Stimulated activated CD8-positive, alpha-beta memory T cell treated with anti-CD3 and anti-CD28 coated beads, Interleukin-7, amount 100 ng/mL, for 48 hours (primary cell): ENCODE measurements at places on chromosomes 11 and 22.

DNA sequence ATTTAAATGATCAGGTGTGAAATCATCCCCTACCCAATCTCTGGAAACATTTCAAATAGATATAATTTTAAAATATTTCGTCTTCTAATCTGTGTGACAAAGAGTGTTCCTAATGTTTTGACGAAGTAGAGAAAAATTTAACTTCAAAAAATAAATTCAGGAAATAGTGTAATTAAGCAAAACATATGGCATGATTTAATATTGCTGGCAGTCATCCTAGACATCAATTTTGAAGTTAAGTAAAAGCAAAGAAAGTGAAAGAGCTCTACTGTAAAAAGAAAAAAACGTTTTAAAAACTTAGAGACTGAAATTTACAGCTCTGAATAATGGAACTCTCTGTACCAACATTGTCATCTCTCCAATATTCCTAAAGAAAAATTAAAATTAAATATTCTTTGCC is 1062.3 kb downstream of the LRRC4C start:
- DNase-seq, result no peak

GRCh38 chr22:23065495-23066122 is 4.7 kb upstream of the GNAZ start:
- no peak for DNase-seq

DNA sequence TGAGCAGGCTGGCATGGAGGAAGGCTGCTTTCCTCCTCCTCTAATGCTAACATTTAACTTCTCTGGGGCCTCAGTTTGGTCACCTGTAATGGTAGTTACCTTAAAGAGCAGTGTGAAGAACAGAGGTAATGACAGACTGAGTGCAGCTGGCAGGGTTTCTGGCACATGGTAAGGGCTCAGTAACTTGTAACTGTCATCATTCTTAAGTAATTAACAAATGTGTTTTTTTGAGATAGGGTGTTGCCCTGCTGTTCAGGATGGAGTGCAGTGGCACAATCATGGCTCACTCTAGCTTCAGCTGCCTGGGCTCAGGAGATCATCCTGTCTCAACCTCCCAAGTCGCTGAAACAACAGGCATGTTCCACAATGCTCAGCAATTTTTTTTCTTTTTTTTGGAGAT is 242.0 kb upstream of the SYN3 start:
- no peak for DNase-seq

DNA sequence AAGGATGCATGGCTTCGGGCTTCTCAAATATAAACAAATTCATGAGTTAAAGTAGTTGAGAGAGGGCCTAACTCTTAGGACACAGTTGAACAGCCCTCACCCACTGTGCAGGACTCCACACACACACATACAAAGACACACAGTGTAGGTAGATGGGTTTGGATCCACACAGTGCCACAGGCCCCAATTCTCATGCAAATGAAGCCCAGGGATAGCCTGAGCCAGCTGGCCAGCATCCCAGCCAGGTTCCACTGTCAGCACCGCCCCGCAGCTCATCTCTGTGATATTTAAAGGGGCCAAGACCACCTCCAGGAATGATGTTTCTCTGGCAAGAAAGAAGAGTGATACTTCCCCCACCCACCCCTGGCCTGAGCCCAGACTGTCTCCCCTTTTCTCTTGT is 11.7 kb downstream of the SLC35C1 start:
- DNase-seq, result no peak

GRCh38 chr22:19879246-19879570 is 24.5 kb upstream of the GNB1L start:
- DNase-seq, result no peak

DNA sequence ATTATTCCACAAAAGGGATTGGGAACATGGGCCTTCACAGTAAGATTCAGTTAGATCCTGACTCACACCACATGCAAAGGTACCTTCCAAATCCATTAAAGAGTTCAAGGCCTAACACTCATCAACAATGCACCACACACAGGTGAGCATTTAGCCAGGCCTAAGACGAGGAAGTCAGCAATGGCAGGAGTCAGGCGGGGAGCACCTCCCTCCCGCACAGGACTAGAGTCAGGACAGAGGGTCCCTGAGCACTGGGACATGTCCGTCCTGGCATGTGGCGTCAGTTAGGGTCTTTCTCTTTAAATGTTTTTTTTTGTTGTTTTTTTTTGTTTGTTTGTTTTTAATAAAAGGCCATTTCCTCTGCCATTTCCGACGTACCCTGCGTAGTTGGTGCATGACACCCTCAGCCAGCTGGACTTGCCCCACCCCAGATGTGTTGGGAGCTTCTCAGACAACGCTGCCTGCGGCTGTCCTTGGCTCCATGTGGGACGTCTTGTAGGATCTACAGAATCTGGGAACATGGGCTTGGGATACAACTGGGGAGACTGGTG is 1458.6 kb downstream of the BRD1 start:
- no peak for DNase-seq

DNA sequence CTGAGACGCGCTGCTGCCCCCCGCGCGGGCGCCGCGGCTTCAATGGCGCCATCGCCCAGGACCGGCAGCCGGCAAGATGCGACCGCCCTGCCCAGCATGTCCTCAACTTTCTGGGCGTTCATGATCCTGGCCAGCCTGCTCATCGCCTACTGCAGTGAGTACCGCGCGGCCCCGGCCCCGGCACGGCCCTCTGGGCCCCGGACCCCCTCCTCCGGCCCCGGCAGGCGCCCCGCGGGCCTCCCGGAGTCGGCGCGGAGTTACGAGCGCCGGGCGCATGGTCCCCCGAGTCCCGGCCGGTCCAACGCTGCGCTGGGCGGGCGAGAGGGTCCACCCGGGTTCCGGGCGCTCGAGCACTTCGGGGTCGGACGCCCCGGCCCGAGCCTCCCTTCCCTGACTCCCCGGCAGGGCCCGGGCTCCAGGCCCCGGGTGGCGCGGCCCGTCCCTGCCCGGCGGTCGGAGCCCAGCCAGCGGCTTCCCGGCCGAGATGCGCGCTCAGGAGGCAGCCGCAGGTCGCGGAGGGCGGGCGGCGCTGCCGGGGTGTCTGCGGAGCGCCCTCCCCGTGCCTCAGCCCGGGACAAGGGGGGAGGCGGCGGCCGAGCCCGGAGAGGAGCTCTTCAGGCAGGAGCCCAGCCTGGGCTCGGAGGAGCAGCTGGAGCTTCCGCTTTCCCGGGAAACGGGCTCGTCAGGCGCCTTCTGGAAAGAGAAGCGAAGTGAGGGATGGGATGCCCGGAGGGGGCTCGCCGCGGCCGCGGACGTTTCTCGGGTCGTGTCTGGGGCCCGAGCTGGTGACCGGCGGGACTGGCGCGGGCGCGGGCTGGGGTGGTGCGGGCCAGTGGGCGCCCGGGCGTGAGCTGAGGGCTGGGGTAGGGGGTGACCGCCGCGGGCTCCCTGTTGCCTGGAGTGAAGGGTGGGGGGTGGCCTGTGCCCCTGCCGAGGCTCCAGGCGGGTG is 1337.8 kb downstream of the BRD1 start:
- no peak for DNase-seq

GRCh38 chr22:22894740-22895731 is 7.4 kb downstream of the IGLL5 start:
- DNase-seq, result no peak

DNA sequence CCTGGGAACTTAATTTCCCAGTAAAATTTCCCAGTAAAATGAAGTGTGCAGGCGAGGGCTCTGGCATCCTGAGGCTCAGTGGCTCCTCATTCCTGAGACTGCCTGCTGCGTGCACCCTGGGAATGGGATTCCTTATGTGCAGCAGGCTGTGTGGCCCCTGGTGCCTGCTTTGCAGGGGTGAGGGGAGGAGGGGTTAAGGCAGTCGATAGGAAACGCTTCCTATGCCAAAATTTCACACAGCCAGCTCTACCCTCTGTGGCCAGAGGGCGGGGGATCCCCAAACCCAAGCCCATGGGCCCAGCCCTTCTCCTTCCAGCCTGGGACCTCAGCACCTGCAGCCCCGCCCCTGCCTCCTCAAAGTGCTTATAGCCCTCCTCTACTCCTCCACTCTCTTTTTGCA is 12.1 kb upstream of the BAIAP2L2 start:
- no peak for DNase-seq

- DNase-seq, result no peak
Measured at GRCh38 chr22:29275167-29275566, 7.1 kb downstream of the EWSR1 start.

DNA sequence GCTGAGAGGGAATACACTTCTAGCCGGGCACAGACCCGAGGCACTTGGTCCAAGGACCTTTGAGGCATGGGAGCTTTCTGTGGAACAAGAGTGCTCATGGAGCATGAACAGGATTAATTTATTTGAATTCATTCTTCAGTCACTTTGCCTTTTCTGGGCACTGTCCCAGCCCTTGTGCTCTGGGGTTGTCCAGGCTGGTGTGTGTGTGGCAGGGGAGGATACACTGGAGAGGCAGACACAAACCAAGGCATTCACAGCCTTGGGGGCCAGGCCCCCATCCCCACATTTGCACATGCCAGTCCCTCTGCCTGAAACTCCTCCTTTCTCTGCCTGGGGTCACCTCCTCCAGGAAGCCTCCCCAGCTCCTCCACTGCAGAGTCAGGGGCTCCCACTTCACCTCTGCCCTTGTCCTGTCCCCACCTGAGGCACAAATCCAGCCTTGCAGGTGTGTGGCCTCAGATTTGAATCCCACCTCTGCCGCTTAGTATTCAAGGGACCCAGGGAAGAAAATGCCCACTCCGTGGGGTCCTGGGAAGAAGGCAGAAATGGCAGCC is 55.5 kb downstream of the MYO7A start:
- no peak for DNase-seq

GRCh38 chr11:31141789-31142188 is 227.8 kb downstream of the DCDC1 start:
- DNase-seq, result no peak

GRCh38 chr11:68414496-68415221 is 45.9 kb upstream of the PPP6R3 start:
- no peak for DNase-seq

DNA sequence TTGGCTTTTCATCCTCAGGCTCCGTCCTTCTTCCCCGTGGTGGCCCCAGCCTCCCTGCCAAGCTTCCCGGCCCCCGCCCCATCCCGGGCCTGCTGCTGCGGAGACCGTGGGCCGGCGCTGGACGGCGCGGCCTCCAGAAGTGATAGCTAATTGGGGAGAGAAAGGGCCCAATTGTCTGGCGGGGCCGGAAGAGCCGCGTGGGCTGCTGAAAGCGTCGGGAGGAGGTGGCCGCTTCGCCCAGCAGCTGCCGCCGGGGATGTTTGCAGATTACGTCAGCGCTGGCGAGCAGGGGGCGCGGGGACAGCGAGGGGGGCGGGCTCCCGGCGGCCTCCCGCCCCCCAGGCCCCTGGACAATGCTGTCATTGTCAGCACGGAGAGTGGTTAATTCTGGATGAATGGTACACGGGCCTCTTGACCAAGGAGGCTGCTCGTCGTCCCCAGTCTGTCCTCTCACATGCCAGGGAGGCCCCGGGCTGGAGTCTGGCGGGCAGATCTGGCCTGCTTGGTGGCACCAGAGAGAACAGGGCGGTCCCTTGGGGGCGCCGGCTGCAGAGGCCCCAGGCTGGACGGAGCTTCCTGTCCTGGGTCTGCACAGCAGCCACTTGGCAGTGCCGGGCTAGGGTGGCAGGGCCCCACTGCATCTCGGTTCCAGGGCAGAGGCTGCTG is 1.6 kb downstream of the SMIM38 start:
- DNase-seq, result no peak

DNA sequence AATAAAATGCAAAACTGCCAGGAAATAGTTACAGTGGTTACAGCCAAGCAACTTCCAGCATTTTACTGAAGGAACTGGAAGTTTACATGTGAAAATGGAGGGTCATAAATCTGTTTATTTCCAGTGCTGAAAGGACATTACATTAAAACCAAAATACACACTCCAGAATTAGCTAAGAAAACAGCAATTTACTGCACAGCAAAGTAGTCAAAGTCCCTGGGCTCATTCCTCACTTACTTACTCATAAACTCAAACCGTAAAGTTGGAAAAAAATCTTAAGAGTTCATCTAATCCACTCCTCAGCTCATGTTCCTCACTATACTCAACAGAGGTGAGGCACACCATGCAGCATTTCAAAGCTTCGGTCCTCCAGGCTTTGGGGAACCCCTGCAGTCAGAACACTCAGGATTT is 17.4 kb downstream of the CTSC start:
- DNase-seq, result no peak

- DNase-seq, result no peak
Measured at GRCh38 chr11:133955081-133955891, 1.5 kb downstream of the IGSF9B start.

GRCh38 chr11:119192111-119192510 is 6.8 kb downstream of the NHERF4 start:
- DNase-seq, result no peak

DNA sequence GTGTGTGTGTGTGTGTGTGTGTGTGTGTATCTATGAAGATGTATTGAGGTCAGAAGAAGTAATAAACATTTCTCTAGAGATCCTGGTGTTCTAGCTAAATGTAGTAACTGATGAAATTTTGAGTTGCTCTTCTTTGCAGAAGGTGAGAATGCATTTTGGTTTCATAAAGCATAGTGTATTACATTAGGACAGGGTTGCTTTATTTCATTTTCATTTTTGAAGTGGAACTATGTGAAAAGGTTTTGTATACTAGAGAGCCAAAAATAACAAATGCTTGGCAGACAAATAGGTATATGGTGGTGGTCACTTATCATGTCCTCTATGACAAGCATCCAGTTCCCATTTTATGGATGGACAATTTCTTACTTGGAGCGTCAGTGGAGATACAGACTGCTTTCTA is 99.0 kb downstream of the CASP12 start:
- DNase-seq, result no peak

DNA sequence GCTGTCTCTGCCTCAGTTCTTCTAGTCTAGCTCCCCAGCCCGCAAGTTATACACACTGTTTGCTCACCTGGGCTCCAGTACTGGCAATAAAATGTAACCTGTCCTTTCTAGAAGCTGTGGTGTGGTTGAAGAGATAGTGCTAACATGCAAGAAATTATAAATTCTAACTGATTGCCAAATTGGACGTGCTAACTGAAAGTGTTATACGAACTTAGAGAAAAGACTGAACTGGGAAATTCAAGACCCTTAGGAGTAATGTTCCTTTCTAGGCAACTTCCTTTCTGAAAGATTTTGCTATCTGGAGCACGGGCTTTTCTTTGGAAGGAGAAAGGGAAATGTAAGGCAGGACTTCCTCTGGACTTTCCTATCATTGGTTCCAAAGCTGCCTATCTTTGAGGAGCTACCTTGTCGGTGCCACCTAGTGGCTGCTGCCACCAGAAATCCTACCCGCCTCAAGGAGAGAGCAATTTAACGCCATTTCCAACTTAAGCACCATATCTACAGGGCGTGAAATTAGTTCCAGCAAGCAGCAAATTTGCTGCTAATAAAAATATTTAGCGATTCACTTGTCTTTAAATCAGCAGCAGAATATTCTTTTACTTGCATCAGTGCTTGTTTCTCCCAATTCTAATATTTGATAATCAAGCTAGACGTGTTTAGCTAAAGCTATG is 12.7 kb upstream of the TMEM218 start:
- no peak for DNase-seq

DNA sequence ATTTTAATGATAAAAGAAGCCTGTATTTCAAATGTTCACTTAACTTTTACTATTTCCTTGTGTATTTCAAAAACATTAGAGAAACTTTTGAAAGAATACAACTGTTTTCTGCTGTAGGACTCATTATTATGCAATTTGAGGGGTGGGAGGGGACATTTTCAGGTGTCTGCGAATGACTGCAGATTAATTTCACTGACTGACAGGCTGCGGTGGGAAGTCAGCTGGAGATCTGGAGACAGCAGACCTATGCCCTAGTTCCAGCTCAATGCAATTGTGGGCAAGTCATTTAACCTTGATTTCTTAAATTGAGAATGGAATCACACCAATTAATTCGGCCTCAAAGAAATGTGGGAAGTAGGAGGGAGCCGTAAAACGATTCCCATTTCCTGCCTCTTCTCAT is 128.7 kb downstream of the ARL14EP start:
- no peak for DNase-seq

- DNase-seq, result no peak
Measured at GRCh38 chr11:87033561-87033960, 4.2 kb upstream of the TMEM135 start.
